ENCODE measurements at places on chromosomes 11 and 22. TPM values are rescaled to one million over a fixed set of nuclear protein-coding genes. Genes with fewer than 3 reads are reported as not detected.
A peak's percentile ranks its signal among the peaks of the same experiment; 100 is the strongest.

DNA sequence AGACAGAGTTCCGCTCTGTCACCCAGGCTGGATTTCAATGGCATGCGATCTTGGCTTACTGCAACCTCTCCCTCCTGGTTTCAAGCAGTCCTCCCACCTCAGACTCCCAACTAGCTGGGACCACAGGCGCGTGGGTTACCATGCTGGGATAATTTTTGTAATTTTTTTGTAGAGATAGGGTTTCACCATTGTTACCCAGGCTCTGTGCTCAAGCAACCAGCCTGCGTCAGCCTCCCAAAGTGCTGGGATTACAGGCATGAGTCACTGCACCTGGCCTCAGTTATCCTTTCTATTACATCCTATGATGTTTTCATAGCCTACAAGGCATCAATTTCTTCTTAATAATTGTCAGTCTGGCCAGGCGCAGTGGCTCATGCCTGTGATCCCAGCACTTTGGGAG lies 36.5 kb downstream of the LRRC74B start:
- peak; percentile 59 for ATAC-seq

DNA sequence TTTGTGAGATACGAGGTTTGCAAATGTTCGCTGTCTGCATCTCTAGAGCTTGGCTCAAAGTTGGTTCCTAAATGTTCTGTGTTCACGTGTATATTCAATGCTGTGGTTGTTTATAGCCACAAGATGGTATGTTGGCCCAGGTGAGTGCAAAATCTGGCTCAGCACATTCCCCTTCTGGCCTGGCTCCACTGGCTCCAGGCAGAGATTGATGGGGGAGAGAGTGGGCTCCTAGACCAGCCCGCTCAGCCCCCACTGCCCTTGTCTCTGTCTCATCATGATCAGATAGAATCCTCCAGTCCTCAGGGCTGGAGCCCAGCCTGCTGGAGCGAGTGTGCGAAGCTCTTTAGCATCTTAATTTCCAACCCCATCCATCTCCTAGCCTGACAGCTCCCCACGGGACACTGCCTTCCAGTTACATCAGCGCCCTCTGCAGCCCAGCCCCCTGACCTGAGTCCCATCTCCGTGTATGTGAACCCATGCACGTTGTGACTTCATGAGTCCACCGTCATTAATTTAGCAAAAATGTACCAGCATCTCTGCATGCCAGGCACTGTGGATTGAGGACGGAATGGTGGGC lies 2.0 kb downstream of the P2RX3 start:
- peak; percentile 24 for ATAC-seq

Gene GRAP2
- 0.92 TPM for total RNA-seq

DNA sequence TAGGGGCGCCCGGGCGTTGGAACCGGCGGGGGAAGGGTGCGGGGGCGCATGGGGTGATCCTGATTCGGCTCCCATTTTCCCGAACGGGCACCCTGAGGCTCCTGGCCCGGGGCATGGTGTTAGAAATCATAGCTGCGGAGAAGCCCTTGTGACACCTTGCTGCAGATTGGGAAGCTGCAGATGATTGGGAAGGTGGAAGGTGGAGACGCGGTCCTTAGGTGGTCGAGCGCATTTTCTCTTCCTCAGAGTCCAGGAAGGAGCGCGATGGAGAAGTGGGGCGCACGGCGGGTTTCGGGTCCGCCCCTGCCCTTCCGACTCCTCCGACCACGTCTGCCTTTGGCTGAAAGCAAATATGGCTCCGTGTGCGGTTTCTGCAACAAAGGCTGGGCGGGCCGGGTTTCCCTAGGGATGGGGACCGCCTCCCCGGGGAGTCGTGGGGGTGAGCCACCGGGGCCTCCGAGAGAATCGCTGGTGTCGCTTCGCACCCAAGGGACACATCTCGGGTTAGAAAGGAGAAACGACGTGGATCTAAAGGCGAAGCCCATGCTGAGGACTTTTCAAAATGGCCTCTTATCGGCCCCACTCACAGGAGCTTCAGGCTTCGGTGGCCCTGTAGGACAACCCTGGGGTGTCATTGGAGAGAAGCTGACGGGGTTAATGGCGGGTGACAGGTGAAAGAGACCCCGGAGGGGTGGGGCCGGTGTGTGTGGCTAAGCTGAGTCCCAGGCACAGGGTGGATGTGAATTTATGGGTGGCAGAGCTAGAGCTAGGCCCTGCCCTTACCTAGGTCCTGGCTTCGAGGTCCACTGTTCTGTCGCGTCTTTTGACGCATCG lies 707 bp upstream of the FTH1 start:
- no peak for ATAC-seq

- ATAC-seq = no peak
These were observed 826.5 kb downstream of the KCNA4 start for GRCh38 chr11:29190313-29190712.

DNA sequence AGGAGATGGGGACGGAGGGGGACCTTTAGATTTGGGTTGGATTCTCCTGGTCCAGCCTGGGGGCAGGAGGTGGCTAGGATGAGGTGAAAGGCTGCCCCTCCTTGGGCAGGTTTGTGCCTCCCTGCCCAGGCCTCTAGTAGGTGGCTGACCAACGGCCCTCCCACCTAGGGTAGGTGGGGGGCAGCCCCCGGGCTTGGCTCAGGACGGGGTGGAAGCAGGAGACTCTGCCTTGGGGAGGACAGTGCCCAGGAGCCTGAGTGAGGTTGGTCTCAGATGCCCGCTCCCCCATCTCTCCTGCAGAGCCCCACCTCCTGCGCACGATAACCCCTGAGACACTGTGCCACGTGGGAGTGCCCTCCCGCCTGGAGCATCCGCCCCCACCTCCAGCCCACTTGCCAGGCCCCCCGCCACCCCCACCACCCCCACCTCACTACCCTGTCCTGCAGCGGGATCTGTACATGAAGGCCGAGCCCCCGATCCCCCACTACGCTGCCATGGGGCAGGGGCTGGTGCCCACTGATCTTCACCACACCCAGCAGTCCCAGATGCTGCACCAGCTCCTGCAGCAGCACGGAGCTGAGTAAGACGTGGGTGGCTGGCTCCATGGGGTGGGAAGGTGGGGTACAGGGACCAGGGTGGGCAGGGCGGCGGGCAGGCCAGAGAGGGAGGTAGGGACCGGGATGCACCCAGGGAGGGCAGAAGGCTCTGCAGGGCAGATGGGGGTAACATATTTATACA lies 17.7 kb downstream of the MYRF start:
- no peak for ATAC-seq

DNA sequence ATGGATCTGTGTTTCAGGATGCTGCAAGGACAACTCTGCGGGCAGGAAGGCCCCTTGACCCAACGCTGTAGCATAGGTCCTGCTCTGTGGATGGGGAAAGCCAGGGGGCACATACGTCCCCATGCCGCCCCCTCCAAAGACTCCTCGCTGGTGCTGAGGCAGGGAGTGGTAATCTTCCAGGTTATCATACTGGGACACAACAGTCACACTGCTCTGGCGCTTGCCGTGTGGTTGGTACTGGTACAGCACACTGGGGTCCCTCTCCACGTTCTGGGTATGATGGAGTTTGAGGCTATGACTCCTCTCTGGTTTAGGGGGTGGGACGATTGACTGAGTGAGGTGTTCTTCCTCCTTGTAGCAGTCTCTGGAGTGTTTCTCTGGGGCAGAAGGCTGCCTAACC lies 26.2 kb upstream of the TP53AIP1 start:
- peak; percentile 27 for ATAC-seq

Gene DDTL
- total RNA-seq = 1.7 TPM

Gene CAVIN3
- 11.8 TPM for total RNA-seq

Gene RFPL2
- total RNA-seq = not detected

GRCh38 chr11:108734956-108735559 lies 70.2 kb downstream of the DDX10 start:
- ATAC-seq = no peak

- no peak for ATAC-seq
These were observed 350.2 kb downstream of the BUD13 start for GRCh38 chr11:116422556-116422955.

DNA sequence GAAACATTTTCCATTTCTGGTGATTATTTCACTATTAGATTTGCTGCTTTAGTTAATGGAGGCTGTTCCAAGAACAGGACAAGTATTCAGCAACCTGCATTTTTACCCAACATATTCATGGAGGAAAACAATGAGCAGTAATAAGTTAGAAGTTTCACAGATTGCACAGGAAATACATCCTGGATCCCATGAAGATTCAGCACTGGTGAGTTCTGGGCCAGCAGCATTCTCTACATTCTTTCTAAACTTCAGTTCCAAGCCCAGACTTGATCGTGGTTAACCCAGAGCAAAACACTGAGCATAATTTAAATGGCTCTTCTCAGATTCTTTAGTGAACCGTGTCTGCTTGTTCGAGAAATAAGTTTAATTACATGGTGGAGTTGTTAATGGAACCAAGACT lies 3.8 kb downstream of the FJX1 start:
- peak; percentile 47 for ATAC-seq

Gene SMPD1
- 10.3 TPM for total RNA-seq

GRCh38 chr11:45238724-45239123 lies 47.4 kb downstream of the SYT13 start:
- ATAC-seq = no peak

DNA sequence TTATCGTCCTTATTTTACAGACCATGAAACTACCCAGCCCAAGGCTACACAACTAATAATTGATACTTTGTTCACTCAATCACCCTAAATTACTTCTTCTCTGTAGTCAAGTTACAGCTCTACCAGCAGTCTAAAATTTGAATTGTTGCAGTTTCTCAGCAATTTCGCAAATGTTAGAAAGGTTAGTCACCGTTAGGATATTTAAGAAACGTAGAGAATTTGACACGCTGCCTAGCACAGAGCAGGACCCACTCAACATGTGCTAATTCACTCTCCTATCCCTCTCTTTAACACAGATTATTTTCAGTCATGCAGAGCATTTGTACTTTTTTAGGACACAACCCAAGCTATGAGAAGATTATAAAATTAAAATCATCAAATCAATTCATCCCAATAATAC lies 771.1 kb upstream of the LUZP2 start:
- no peak for ATAC-seq

GRCh38 chr11:66489636-66490035 lies 9.4 kb downstream of the DPP3 start:
- no peak for ATAC-seq

Gene NARS2
- total RNA-seq = 10.4 TPM

Gene IGF2
- total RNA-seq = 1.6 TPM

DNA sequence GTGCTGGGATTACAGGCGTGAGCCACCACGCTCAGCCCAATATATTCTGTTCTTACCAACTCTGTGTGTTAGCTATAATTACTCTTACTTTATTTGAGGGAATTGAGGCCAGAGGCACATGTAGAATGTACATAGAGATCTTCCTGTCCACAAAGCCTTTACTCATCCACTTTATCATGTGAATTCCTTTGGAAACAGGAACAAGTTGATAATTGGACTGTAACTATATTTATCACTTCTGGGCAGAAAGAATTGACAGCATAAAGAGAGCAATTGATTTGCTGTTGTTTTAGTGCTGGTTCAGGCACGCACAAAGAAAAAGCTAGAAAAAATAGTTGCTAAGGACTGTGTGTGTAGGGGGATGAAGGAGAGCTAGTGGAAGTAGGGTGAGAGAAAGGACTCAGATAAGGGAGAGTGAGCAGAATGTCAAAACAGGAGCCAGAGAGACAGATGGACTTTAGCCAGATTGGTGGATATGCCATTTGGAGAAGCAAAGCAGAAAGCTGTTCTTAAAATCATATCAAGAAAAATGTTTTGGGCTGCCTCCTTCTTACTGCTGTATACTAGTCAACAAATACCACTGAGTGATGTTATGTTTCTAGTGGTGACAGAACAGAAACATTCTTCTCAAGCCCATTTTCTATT lies 929.8 kb upstream of the CNTN5 start:
- ATAC-seq = no peak

GRCh38 chr22:36222887-36223450 lies 16.4 kb downstream of the APOL2 start:
- ATAC-seq = no peak

Measured in esophagus mucosa (tissue), 1 donor.